ENCODE measurements at places on chromosomes 2 and 18.
A peak's percentile ranks its signal among the peaks of the same experiment; 100 is the strongest.

GRCh38 chr2:10721396-10722251, at the start of gene ATP6V1C2:
TSS of gene ATP6V1C2 (plus strand) at chr2:10721630. CDS start at chr2:10722850, 1,220 bp downstream.
- DNase-seq, result peak; percentile 56

- no peak for DNase-seq
These were observed 60.4 kb downstream of the CD226 start for GRCh38 chr18:69887256-69887655.

- peak; percentile 75 for DNase-seq
These were observed 1.4 kb downstream of the SMC6 start for GRCh38 chr2:17752246-17752645.

GRCh38 chr2:173583196-173583595, 228.5 kb downstream of the CDCA7 start:
- no peak for DNase-seq

DNA sequence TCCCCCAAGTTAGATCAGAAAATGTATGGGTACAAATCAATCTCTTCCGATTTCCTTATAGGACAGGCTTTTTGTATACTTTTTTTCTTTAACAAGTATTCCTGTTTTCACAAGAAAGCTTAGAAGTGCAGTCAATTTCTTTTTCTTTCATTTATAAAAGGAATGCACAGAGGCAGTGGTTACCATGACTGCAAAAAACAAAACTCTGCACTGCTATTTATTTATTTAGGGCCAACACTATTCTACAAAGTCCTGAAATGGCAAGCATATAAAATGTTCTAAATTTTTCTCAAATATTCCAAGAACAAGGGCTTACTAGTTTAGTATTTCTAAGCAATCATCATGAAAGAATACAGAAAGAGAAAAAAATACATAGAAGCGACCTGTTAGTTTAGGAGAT, 22.2 kb downstream of the ATAD2B start:
- no peak for DNase-seq

- DNase-seq, result no peak
These were observed 229.5 kb downstream of the PIEZO2 start for GRCh38 chr18:10919851-10920250.

- DNase-seq, result no peak
These were observed 28.1 kb downstream of the COL4A3 start for GRCh38 chr2:227192491-227192890.

DNA sequence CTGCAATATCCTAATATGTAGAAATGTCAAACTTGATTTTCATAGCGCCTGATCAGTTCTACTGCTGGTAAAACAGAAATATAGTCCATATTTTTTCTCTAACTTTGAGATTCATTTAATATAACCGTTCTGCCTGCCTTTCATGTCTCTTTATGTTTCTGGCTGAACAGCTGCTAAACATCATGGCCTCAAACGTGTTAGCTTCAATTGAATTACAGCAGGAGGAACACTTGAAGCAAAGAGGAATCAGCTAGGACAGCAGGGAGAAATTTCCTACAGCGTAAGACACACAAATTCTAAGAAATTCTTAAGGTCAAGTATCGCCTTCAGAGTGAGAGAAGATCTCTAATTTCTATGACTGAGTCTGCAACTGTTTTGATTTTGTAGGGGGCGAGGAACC, 433.2 kb downstream of the FBXO15 start:
- DNase-seq, result no peak

- no peak for DNase-seq
These were observed 18.3 kb upstream of the KIF3C start for GRCh38 chr2:26000561-26001082.

- no peak for DNase-seq
These were observed 22.4 kb downstream of the TMEM200C start for GRCh38 chr18:5872886-5873285.

GRCh38 chr18:36378205-36378604, 80.7 kb downstream of the FHOD3 start:
- DNase-seq, result no peak

- DNase-seq, result peak; percentile 76
These were observed 8.5 kb downstream of the ESPNL start for GRCh38 chr2:238108423-238109183.

- peak; percentile 43 for DNase-seq
These were observed 166.0 kb upstream of the STK17B start for GRCh38 chr2:196337208-196337953.

DNA sequence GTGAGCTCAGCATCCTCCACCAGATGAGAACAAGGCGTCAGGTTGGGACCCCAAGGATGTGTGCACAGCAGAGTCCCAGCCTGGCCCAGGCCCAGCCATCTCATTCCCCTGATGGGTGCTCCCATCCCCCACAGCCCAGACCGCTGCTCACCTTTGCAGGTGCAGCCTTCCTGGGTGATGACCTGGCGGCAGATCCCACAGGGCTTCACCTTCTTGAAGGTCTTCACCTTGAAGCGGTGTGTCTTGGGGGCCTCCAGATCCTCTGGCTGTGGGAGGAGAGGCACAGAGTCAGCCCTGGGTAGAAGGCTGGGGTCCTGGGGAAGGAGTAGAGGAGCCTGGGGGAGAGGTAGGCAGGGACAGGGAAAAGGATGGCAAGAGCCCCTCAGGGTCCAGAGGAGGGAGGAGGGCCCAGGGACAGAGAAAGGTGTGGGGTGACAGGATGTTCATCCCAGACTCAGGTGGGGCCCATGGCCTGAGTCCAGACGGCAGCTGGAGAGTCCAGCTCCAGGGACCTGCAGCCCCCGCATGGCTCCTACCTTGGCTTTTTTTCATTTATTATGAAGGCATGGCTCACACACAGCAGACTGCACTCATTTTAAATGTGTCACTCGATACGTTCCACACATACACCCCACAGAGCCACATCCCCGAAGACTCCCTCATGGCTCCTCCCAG, 11.9 kb downstream of the TNS1 start:
- no peak for DNase-seq

DNA sequence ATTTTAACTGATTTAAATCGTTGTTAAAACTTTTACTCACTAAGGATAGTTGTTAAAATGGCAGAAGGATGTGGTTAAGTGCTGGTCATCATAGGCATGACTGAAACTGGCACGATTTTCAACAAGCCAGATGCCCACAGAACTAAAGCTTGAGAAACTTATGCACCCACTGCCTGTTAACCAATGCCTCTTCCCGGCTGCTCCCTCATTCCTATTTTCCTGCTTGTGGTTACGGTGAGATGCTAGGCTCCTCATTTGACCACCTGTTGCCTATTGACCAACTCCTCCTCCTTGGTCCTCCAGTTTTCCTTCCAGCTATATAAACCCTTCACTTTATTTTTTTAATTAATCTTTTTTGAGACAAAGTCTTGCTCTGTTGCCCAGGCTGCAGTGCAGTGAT, 238.7 kb downstream of the TFCP2L1 start:
- DNase-seq, result no peak

- no peak for DNase-seq
These were observed 111.3 kb upstream of the TLK1 start for GRCh38 chr2:171271971-171272436.

DNA sequence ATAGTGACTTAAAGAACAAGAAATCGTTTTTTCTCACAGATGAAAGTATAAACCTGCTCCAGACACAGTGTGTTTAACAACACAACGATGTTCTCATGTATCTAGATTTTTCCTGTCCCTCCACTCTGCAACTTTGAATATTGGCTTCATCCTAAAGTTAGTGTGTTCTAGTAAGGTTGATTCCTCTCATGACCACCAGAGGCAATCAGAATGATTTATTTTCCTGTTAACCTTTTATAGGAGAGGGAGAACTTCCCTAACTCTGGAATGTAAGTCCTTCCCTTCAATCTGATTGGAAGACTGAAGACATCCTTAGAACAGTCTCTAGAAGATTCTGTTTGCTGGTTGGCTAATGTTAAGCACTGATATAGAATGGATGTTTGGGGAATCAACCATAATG, 41.0 kb upstream of the TAF4B start:
- DNase-seq, result peak; percentile 36

- DNase-seq, result peak; percentile 82
These were observed 42.3 kb upstream of the ATIC start for GRCh38 chr2:215269397-215270117.

DNA sequence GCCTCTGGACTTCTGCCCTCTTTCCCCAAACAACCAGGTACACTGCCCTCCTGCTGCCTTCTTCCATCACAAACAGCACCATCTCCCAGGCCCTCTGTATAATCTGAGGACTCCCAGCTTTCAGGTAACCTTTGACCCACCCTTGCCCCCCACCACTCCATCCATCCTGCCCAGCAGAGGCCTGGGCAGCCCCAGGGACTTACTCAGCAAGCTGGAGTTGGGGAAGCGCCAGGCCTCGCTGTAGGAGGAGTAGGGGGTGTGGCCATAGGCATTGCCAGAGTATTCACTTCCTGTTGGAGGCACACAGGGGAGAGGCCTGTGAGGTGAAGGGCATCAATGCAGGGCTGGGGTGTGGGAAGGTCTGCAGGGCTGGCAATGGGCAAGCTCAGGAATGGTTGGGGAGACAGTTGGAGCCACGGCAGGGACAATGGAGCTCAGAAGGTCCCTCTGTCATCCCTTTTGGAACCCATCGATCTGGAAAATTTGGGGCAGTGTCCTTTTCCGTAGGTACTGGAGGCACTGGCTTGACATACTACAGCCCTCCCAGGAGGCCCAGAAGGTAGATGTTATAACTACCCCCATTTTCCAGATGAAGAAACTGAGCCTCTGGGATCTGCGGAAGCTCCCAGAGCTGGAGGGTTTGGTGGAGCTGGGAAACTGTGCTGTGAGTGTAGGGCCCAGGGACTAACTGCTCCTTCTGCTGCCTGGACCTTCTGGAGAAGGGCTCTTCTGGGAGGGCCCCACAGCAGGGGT, 46.3 kb downstream of the PSD4 start:
- no peak for DNase-seq

GRCh38 chr2:11889101-11889850, 142.8 kb downstream of the LPIN1 start:
- DNase-seq, result no peak

DNA sequence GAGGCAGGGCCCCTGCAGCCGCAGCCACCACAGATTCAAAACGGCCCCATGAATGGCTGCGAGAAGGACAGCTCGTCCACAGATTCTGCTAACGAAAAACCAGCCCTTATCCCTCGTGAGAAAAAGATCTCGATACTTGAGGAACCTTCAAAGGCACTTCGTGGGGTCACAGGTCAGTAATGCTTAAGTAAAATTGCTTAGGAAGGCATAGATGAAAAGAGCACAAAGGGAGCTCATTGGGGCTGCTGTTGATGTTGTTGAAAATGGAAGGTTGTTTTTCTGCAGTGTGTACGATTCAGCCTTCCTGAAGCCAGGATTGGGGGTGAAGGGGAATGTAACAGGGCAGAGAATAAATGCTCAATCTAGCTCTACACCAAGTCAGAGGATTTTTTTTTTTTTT, 90.5 kb downstream of the KCTD18 start:
- no peak for DNase-seq

- DNase-seq, result no peak
These were observed 254.9 kb downstream of the NDUFA10 start for GRCh38 chr2:239770246-239770639.

GRCh38 chr2:160970052-160970965, 189.9 kb upstream of the TANK start:
- DNase-seq, result peak; percentile 50

GRCh38 chr2:232538671-232539070, 821 bp upstream of the CHRNG start:
- DNase-seq, result no peak

- DNase-seq, result no peak
These were observed 98.4 kb upstream of the GLS start for GRCh38 chr2:190782264-190782663.

DNA sequence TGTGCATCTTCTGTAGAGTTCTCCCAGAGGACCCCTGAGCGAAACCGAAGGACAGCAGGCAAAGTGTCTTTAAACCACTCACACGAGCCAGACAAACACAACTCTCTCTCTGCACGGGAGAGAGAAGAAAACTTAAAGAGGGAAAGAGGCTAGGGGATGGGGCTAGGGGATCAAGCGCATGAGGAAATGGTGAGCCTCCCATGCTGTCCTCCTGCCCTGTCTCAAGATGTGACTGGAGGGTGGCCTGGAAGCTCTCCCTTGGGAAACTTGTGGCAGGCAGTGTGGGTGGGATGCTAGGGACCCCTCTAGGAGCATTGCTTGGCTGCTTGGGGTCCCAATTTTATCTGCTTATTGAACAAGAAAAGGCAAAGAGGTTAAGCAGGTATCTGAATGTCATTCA, 44.5 kb downstream of the CYP26B1 start:
- no peak for DNase-seq

GRCh38 chr2:8623958-8624591, 57.8 kb upstream of the ID2 start:
- DNase-seq, result no peak

GRCh38 chr2:190060626-190061025, 1.9 kb downstream of the MSTN start:
- DNase-seq, result no peak

- DNase-seq, result no peak
These were observed 24.2 kb downstream of the DHRS9 start for GRCh38 chr2:169093535-169093934.

DNA sequence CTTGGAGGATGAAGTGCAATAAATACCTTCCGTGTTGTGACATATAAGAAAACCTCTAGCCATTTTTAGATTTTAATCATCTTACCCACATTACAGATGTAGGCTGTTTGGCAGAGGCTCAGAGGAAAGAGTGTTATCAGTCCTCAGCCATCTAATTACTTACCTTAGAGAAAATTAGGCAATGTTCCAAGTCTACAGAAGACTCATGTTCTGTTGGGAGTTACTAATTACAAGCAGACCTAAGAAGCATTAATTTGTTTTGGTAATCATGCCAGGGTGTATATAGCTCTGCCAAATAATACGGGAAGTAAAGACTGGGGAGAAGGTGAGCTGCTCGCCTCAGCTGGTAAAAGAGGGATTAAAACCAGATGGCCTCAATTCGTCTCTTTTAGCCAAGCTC, 125.8 kb upstream of the PGAP1 start:
- no peak for DNase-seq

GRCh38 chr2:69685321-69686048, 41.9 kb upstream of the AAK1 start:
- DNase-seq, result no peak

- no peak for DNase-seq
These were observed 66.1 kb upstream of the CDCA7 start for GRCh38 chr2:173288561-173288960.

- DNase-seq, result no peak
These were observed 306.9 kb downstream of the GULP1 start for GRCh38 chr2:188598551-188598950.

- DNase-seq, result peak; percentile 93
These were observed 47.2 kb upstream of the ZNG1B start for GRCh38 chr2:113390124-113390849.

DNA sequence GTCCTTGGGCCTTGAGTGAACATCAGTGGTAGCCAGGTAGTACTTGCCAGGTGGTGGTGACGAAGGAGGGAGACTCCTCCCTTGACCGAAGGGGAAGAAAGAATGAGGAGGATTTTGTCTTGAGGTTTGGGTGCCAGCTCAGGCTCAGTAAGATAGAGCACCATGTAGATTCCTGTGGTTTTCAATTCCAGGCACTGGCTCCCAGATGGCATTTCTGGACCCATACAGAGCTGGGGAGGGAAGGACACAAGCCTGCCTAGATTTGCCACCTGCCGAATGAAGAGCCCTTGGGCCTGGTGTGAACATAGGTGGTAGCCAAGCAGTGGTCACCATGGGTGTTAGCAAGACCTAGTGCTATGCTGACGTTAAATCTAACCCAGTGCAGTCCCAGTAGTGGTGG, 108.8 kb upstream of the UBE2E3 start:
- no peak for DNase-seq
